ENCODE measurements at places on chromosomes 1 and 21.

DNA sequence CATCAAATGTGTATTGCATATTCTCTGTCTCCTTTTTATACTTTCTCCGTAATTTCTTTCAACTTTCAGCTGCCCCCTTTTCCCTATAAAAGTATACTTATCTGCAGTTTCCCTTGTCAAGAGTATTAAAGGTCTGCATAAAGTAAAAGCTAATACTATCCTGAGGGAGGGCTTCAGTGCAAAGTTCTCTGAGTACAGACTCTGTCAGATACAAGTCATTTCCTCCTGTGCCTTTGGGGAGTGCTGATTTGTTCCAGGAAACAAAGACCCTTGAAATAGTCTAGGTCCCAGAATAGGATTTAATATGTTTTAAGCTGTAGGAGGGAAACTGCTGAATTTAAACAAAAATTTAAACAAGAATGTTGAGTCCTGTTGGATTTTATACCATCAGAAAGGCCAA is 11.7 kb downstream of the GPR161 start:
- H3K27me3 ChIP-seq = no peaks in the 10 kb centered on the region
- H3K27ac ChIP-seq = no peak overlapping the region
- H3K36me3 ChIP-seq = no peaks in the 10 kb centered on the region

DNA sequence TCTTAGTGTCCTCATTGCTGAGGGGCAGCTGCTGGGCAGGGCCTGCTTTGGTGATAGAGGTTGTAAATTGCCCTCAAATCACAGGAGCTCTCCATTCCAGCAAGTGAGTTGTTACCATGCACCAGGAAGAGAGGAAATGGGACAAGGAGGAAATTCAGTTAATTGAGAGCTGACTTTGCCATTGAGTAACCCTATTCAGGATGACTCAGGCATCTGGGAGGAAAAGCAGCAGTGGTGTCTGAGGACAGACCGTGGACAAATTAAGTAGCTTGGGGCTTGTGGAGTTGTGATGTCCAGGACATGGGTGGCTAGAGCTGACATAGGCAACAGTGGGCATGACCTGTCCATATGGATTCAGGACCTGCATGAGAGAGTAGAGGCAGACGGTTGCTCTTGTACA is 5.9 kb downstream of the ARHGEF10L start:
- H3K4me3 ChIP-seq = no peak overlapping the region
- no peak for DNase-seq
- peaks cover 8% of the 10 kb centered on the region for H3K4me1 ChIP-seq
- no peak overlapping the region for H3K27ac ChIP-seq
- H3K27me3 ChIP-seq = no peaks in the 10 kb centered on the region

DNA sequence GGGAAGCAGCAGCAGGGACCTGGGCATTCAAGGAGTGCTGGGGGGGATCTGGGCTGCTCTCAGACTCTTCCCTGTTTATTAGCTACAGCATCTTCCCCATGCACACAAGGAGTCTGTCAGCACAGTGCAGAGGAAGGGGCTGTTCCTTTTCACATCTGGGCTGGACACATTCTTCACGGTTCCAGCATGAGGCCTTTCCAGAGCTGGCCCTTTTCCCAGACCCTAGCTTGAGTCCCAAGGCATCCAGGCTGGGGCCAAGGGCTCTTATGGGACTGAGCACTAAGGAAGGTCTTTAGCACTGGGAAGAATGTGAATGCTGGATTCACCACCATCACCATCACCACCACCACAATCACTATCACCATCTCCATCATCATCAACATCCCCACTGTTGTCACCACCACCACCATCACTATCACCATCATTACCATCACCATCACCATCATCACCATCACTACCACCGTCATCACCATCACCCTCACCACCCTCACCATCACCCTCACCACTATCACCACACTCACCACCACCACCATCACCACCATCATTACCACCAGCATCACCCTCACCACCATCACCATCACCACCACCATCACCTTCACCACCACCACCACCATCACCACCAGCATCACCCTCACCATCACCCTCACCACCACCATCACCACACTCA is 28.4 kb downstream of the PARK7 start:
- H3K27ac ChIP-seq = no peak overlapping the region
- H3K36me3 ChIP-seq = no peaks in the 10 kb centered on the region
- no peak for DNase-seq
- H3K27me3 ChIP-seq = no peaks in the 10 kb centered on the region
- no peaks in the 10 kb centered on the region for H3K4me1 ChIP-seq
- H3K4me3 ChIP-seq = no peak overlapping the region

DNA sequence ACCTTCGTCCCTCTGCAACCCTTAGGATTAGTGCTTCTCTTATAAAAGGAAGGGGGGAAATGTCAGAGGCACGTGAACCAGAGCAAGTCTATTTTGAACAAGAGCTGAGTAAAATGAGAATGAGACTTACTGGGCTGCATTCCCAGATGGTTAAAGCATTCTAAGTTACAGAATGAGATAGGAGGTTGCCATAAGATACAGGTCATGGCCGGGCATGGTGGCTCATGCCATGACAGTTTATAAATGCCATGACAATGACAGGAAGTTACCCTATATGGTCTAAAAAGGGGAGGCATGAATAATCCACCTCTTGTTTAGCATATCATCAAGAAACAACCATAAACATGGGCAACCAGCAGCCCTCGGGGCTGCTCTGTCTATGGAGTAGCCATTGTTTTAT is 2.5 kb upstream of the AQP10 start:
- H3K27ac ChIP-seq = no peak overlapping the region
- no peak overlapping the region for H3K4me3 ChIP-seq
- H3K27me3 ChIP-seq = no peaks in the 10 kb centered on the region

GRCh38 chr1:54706419-54706818 is 9.2 kb upstream of the TTC4 start:
- H3K4me3 ChIP-seq = no peak overlapping the region
- no peak overlapping the region for H3K27ac ChIP-seq
- no peaks in the 10 kb centered on the region for H3K4me1 ChIP-seq
- H3K36me3 ChIP-seq = no peaks in the 10 kb centered on the region
